ENCODE measurements at places on chromosomes 2 and 18. TPM values are rescaled to one million over a fixed set of nuclear protein-coding genes. Genes with fewer than 3 reads are reported as not detected.

The STK16 gene
- total RNA-seq: 23.4 TPM

The RBFA gene
- 29.5 TPM for total RNA-seq

The ADAM23 gene
- 12.6 TPM for total RNA-seq

The ARHGAP15 gene
- total RNA-seq: not detected

The WDR43 gene
- total RNA-seq: 91.5 TPM

The PTPN18 gene
- total RNA-seq: 30.8 TPM

The ANKRD36 gene
- 6.2 TPM for total RNA-seq

The CCDC150 gene
- total RNA-seq: 5.6 TPM
